NCI-H187 (cell line): ENCODE measurements at places on chromosomes 16 and 17.

DNA sequence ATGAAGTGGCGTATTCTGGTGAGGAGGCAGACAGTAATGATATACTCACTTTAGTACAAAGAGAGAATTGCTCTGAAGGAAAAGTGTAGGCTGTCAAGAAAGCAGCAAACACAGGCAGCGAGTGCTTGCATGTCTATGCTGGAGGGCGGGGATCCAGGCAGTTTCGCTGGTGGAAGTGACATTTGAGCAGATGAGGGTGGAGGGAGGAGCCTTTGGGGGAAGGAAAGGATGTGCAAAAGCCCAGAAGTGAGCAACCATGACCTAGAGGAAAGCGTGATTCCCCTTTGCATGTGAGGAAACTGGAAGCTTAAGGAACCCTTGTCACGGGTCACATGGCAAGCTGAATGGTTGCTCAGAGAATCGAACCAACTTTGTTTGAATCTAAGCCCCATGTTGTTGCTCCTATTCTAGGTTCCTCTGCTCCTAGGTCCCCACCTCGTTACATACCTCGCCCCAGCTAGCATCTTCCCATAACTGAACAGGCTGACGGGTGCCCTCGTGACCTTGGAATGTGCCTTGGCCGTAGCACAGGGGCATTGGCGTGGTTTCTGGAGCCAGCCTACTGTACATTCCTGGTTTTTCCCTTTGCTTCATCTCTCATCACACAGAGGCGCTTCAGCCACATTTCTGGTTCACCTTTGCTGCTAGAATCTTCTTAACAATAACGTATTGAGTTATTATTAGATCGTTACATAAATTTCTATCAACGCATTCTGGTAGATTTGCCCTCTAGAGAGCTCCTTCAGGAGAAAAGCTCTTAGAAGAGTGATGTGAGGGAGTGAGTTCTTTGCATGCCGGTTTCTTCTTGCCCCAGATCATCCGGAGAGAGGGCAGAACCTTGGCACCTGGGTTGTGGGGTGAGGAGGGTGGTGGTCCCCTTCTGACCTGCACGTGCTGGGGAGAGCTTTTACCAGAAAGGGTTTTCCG lies 191.8 kb downstream of the SNX29 start:
- no peak for DNase-seq

GRCh38 chr17:73201215-73202069 lies 8.6 kb downstream of the COG1 start:
- no peak for DNase-seq

DNA sequence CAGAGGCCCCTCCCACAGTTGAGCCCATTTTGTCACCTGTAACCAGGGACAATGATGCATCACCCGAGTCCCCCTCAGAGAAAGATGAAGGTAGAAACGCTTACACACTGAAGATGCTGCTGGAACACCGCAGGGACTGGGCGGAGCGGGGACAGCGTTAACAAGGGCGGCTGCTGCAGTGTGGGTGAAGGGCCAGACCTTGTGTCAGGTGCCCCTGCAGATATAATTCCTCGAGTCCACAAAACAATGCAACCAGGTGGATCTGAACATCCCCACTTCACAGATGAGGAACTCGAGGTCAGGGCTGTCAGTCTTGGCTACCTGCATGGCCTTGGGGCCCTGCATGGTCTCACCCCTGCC lies 6.3 kb upstream of the MAPK7 start:
- DNase-seq, result no peak

GRCh38 chr17:66309793-66310192 lies 7.4 kb downstream of the PRKCA start:
- no peak for DNase-seq

GRCh38 chr16:64892835-64893785 lies 228.8 kb downstream of the CDH11 start:
- DNase-seq, result no peak

GRCh38 chr17:62091804-62092203 lies 26.7 kb upstream of the MED13 start:
- no peak for DNase-seq

DNA sequence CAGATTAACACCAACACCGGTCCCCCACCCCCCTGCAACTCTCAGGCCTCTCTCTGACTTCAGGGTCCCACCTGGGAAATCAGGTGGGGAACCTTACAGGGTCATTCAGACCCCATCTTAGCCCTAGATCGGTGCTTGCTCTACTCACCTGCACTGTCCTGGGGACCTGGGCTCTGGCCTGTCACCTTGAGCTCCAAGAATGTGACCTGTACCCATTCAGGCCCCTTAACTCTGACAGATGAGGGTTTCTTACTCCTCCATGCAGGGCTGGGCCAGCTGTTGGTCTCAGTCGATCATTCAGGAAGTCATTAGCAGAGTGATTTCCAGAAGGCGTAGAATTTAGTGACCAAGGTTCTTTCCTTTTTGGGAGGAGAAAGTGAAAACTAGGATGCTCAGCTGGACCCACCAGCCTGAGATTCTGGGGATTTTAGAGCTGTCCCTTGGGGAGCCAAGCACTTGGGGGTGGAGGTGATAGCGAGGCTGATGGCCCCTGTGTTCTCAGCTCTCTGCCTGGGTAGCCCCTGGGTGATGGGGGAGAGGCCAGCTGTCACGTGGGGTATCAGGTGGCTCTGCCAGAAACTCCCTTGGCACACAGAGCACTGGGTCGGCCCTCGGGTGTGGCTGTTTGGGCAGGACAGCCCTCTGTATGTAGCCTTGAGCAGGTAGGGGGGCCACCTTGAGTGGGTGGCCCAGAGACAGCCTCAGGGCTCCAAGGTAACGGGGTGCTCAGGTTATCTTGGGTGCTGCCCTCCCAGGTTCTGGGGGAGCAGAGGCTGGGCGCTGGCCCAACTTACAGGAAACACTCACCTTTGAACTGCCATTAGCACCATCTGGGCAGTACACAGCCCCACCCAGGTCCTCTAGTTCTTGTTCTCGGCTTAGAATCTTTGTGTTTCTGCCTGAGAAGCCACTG lies 724 bp downstream of the MVP start:
- DNase-seq, result no peak

DNA sequence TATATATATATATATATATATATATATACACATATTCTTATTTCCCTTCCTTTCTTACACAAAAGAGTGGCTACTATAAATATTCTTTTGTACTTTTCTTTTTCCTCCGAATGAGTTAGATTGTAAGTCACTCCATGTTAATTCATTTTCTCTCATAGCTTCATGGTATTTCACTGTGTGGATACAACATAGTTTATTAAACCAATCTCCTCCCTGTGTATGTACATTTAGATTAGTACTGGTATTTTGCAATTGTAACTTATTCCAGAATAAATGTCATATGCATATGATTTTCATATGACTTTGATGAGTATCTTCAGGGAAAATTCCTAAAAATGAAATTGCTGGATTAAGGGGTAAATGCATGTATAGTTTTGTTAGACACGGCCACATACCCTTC lies 20.0 kb upstream of the FA2H start:
- DNase-seq, result no peak

DNA sequence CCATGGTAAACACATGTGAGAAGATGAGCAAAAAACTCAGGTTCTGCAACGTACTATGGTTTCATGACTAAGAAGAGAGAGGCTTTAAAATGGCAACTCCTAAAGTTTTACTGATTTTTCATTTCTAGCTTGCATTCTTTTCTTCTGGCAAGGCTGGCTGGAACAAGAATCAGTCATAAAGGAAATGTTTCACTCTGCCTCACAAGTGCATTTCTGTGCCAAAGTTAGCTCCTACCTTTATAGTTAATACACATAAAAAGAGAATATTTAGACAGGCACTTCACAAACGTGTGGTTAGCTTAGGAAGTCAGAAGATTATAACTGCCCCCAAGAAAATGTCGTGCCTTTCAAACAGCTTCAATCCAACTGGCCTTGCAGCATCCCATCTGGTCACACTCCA lies 417.1 kb upstream of the CDH11 start:
- DNase-seq, result no peak

- DNase-seq, result no peak
Measured at GRCh38 chr17:13981881-13982280, 87.4 kb upstream of the COX10 start.

GRCh38 chr17:77476931-77477805 lies 336.4 kb downstream of the SEC14L1 start:
- no peak for DNase-seq

DNA sequence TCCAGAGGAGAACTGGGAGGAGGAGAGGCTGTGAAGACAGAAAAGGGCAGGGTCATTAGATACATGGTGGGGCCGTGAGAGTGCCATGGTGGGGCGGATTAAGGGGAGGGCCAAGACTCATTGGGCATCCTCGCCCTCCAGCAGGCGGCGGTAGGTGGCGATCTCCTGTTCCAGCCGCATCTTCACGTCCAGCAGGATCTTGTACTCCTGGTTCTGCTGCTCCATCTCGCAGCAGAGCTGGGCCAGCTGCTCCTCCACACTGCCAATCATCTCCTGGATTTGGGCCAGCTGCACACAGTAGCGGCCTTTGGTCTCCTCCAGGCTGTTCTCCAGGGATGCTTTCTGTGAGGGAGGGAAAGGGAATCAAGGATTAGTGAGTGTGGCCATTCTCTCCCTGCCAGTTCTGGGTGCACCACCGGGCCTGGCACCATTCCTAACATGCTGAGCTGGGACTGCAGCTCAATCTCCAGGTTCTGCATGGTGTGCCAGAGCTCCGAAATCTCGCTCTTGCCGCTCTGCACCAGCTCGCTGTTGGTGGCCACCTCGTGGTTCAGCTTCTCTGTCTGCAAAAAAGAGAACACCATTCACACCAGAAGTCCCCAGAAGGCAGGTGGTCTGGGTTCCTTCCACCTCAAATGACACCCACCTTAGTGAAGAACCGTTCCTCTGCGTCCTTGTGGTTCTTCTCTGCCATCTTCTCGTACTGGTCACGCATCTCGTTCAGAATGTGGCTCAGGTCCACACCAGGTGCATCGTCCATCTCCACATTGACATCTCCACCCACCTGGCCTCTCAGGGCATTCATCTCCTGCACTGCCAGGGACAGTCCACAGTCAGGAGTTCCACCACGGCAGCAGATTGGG lies 129.0 kb downstream of the CCDC144A start:
- no peak for DNase-seq

GRCh38 chr16:3787924-3788661 lies 70.8 kb upstream of the TRAP1 start:
- DNase-seq, result no peak

- no peak for DNase-seq
Measured at GRCh38 chr16:61500851-61501250, 535.4 kb downstream of the CDH8 start.

DNA sequence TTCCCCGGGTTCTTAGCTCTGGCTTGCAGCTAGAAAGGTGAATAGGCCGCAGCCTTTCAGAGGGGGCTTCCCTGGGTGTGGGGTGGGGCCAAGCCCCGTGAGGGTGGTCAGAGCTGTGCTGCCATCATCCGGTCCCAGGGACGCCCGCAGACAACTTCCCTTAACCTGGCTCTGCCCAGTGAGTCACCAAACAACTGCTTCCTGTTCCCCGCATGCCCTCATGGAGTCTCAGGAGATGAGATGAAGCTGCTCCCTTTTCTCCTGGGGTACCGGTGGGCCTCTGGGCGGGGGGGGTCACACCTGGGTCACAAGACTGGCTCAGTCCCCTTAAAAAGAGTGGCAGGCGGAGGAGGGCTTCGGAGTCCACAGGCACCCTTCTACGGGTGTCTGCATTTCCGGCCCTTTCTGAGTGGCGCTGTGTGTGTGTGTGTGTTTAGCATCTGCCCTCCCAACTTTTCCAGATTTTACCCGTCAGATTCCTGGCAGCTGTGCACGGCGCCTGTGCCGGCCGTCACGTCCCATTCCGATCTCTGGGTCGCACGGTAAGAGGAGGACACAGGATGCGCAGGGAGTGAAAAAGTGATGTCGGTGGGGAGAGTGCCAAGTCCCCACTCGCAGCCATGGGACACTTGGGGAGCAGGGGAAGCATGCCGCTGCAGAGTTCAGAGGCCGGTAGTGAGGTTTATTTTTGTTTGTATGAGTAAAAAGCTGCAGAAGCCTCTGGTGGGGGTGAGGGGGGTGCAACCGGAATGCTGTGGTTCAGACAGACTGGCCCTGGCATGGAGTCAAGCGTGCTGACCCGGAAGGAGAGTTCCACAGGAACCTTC lies 16.8 kb downstream of the HIC1 start:
- DNase-seq, result no peak

DNA sequence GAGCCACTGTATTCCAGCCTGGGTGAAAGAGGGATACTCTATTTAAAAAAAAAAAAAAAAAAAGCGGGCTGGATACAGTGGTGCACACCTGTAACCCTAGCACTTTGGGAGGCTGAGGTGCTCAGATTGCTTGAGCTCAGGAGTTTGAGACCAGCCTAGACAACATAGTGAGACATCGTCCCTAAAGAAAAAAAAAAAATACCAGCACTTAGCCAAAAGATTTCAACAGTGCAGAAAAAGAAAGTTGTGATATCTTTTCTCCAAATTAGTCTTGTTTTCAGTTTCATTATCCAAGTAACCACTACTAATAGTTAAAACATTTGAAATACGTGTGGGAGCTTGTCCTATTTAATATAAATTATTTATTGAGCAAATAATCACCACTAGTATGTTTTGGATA lies 48.7 kb downstream of the TENT4B start:
- DNase-seq, result no peak

DNA sequence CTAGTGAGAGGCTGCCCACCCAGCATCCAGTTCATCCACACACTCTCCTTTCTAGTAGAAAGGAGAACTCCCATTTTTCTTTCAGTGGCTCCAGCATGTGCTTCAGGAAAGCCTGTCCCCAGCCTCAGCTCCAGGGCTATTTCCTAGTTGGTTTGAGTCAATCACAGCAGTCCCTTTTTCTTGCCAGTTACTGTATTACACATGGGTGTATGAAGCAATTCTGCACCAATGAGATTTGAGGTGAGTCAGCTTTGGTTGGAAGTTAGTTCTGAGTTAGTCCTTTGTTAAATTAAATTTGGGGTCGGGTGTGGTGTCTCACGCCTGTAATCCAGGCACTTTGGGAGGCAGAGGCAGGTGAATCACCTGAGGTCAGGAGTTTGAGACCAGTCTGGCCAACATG lies 24.8 kb downstream of the RAD51D start:
- DNase-seq, result no peak

DNA sequence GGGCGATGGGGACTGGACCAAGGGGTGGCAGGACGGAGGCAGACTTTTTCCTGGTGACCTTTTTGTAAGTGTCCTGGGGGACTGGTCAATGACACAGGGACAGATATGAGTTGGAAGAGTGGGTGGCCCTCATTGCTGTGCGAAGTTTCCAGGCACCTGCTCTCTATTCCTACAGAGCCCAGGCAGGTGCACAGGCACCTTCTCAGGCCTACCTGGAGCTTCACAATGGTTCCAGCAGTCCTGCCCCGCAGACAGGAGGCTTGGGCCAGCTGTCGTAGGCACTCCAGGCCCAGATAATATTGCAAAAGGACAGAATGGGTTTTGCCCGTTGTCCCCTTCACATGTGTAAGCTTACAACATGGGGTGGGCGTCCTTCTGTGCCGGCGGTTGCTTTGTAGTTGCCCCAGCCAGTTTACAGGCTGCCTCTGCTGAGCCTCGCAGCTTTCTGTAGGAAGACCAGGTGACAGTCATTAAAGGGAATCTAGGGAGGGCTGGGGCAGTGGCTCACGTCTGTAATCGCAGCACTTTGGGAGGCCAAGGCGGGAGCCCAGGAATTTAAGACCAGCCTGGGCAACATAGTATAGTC lies 84.3 kb downstream of the ARHGAP23 start:
- DNase-seq, result no peak
